ENCODE measurements at places on chromosomes 1 and 21.

DNA sequence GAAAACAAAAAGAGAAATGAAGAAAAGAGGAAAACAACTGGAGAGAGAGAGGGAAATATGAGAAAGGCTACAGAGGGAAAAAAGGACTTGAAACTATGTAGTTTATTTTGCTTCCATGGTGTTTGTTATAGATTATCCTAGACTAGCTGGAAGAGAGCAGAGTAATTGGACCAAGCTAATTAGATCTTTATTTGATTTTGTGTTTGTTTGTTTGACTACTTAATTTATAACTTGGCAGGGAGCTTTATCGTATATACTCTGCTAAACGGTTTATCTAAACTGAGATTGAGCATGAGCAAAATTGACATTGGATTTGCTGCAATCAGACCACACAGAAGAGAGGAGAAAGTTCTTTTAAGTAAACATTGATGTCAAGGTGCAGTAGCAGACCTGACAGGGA is 443.8 kb upstream of the USP24 start:
- no peak for DNase-seq

GRCh38 chr1:35288761-35289160 is 20.3 kb downstream of the ZMYM4 start:
- DNase-seq = no peak

DNA sequence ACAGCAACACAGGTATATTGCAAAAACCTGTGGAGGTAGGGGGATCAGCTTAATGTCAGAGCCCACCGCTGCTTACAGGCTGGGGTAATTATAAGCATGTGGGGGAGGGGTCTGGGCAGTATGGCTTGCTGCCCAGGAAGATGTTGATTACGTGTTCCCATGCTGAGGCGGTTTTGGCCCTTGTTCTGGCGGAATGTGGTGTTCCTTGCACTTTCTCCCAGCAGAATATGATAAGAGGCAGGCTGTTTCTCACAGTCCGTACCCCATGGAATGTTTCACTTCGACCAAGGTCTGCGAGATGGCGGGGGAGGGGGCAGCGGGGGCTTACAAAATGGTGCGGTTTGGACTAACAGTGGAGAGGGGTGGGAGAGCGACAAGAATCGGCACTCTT is 9.8 kb upstream of the HPCAL4 start:
- no peak for DNase-seq

GRCh38 chr1:1205769-1206375 is 520 bp downstream of the TNFRSF18 start:
- DNase-seq = peak; percentile 22

DNA sequence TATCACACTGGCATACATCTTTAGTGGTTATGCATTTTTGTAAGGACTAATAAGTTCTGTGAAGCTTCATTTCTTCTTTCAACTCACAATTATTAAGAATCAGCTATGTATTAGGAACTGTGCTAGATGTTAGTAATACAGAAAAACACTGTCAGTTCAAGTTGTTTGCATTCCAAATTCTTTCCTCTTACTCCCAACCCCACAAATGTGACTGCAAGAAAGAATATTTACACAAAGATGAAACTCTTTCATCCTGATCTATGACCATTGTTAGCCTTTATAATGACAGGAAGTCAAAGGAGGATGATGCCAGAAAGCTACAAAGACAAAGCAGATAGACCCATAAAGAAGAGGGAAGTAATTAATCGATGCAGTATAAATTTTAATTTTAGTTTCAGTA is 21.0 kb upstream of the GADD45A start:
- no peak for DNase-seq
